Heart right ventricle (tissue), 16 donors: ENCODE measurements at places on chromosomes 11 and 22. TPM values are rescaled to one million over a fixed set of nuclear protein-coding genes. Genes with fewer than 3 reads are reported as not detected.

C11orf97 gene
- not detected for total RNA-seq

HEPHL1 gene
- not detected for total RNA-seq

GLB1L3 gene
- not detected for total RNA-seq

TSPAN32 gene
- total RNA-seq, result 21.8 TPM

CRYBA4 gene
- not detected for total RNA-seq

SLC25A17 gene
- total RNA-seq, result 4.7 TPM

CRYBB1 gene
- total RNA-seq, result 0.79 TPM

TMEM41B gene
- total RNA-seq, result 19.8 TPM

APOA5 gene
- total RNA-seq, result not detected

YPEL4 gene
- total RNA-seq, result 0.26 TPM

OR56A1 gene
- total RNA-seq, result not detected

DNA sequence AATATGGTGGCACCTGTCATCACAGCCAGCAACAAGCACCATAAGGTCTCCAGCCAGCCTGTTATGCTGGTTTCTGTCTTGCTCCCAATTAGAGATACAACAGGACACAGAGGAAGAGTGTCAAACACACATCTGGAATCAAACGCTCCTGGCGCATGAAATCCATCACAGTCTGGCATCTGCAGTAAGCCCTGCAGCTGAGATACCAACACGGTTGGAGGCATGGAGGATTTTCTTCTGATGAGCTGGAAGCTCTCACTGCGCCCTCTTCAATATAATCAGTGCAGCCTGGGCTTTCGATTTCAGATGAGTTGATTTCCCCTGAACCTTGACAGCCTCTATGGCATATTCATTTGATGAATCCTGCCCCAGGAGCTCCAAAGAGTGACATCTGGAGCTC lies 27.8 kb upstream of the CARS1 start:
- DNase-seq, result no peak

DNA sequence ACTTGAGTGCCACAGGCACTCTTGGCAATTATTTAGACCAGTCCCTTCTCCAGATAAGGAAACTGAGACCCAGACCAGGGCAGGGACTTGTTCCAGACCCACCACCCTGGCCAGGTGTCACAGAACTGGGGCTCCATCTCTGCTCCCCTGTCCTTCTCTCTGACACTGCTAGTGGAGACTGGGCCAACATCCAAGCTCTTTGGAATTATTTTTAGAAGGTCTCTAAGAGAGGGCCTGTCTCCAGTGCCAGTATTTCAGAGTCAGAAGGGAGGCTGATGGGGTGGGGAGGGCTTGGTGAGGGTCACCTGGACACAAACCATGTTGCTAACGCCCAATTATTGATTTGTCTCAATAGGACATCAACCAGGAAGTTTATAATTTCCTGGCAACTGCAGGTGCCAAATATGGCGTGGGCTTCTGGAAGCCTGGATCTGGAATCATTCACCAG lies 32.7 kb downstream of the POLR3H start:
- DNase-seq, result peak; percentile 63

DNA sequence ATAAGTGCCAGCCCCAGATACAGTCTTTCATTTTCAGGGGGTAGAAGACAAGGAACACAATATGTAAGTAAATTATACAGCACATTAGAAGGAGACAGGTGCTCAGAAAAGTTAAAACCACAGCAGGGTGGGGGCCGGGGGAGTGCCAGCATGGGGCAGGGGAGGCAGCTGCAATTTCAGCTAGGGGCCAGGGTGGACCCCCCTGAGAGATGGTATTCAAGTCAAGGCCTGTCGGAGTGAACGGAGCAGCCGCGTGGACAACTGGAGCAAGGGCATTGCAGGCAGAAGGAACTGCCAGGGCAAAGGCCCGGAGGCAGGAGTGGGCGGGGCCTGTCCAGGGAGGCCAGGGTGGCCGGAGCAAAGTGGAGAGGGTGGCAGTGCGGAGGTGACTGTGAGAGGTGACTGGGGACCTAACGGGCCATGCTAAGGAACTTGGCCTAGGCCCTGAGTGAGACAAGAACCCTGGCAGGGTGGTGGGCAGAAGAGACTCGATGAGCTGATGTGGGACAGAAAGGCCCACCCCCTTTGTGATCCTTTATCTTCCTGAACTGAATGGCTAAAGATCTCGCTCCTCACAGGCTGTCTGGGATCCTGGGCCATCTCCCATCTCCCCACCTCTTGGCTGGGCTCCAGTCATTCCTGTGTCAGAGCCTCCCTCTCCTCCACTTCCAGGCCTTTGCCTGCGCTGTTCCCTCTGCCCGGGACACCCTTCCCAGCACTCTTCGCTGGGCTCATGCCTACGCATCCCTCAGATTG lies 22.4 kb upstream of the FLRT1 start:
- no peak for DNase-seq

GRCh38 chr22:39298241-39298987 lies 21.0 kb downstream of the RPL3 start:
- DNase-seq, result peak; percentile 62

DNA sequence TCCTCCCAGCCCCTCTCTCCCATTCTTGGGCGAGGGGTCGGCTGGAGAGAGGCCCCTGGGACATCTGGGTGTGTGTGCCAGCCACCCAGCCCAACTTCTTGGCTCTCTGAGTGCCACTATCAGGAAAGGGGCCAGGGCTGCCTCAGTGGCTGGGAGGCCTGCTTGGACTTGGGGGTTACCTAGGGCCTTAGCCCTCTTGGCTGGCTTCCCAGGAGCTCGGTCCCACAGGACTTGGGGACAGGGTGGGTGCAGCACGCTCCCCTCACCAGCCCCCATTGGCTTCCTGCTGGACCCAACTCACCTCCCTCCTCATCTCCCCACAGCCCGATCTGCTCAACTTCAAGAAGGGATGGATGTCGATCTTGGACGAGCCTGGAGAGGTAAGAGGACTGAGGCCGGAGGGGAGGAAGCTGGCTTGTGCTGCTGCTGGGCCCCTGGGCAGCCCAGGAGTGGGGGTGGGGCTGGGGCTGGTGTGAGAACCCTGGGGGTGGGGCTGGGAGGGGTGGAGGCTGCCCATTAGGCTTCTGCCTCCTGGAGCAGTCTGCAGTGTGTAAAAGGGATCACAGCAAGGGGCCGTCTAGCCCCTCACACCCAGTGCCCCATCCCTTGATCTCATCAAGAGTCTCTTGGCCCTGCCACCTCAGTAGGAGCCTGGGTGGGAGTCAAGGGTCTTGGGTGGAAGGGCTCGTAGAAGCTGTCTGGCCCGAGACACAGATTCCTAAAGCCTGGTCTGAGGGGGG lies 54.8 kb downstream of the TRIOBP start:
- no peak for DNase-seq

DNA sequence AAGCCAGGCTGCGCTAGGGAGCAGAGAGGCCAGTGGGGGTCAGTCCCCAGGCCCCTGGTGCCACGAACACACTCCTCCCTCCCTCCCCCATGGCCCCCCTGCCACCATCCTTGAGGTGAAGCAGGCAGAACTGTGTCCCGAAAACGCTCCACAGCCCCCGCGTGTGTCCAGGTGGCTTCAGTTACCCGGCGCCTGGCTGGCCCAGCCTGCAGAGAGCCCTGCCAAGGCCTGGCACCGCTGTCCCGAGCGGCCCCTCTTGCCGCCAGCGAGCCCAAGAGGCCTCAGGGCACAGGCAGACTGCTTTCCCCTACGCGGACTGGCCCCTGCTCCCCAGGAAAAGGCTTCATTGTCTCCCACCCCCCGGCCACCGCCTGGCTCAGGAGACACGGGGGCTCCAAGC lies 27.7 kb downstream of the CDKN1C start:
- DNase-seq, result no peak

DNA sequence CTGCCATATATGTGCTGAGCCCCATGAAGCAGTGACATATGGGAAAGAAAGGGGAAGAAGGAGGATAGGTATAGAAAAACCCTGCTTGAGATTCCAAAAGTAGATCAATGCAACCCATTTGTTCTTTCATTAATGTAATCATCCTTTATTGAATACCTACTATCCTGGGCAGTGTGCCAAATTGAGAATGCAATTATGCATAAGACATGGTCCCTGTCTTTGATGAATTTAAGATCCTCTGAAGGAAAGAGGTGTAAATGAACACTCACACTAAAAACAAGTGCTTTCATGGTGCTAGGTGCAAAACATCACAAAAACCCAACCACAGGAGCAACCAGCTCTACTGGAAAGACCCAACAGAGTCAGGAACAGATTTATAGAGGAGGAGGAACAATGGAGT lies 29.7 kb downstream of the FLI1 start:
- DNase-seq, result no peak

- DNase-seq, result no peak
Measured at GRCh38 chr22:50189849-50190181, 4.1 kb downstream of the TRABD start.

DNA sequence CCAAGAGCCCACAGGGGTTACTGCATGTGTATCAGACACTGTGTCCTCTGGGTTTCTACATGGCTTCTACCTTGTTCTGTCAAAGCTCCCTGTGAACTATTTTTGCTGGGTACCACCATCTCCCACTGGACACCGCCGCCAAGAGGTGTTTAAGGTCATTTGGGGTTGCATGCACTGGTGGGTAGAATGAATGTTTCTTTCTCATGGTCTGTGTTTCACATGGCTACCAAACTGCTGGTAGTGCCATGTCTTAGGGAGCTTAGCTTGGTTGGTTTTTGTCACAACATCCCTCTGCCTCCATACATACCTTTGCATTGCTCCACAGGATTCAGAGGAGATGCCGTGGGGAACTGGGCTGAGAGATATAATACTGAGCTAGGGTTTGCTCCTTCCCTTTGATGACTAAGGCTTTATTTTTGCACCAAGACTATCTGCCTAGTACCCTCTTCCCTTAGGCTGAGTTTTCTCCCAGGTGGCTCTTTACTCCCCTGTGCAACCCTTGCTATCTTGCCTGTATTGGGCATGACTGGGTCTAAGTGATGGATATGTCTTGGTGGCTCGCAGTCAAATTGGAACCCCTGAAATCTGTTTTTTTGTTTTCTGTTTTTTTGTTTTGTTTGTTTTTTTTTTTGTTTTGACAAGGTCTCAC lies 73.2 kb downstream of the BDNF start:
- no peak for DNase-seq

GRCh38 chr11:2673871-2674471 lies 25.8 kb downstream of the KCNQ1OT1 start:
- no peak for DNase-seq

- DNase-seq, result peak; percentile 26
Measured at GRCh38 chr11:114799476-114799875, 121.1 kb downstream of the NXPE2 start.

GRCh38 chr11:100573911-100574513 lies 113.1 kb upstream of the ARHGAP42 start:
- DNase-seq, result no peak

GRCh38 chr22:19803736-19804267 lies 43.2 kb downstream of the TBX1 start:
- DNase-seq, result no peak

GRCh38 chr22:44870021-44870420 lies 117.6 kb downstream of the ARHGAP8 start:
- DNase-seq, result no peak

GRCh38 chr11:255176-255575 lies 18.4 kb downstream of the PSMD13 start:
- no peak for DNase-seq

- DNase-seq, result no peak
Measured at GRCh38 chr11:119691020-119691666, 37.9 kb downstream of the NECTIN1 start.

DNA sequence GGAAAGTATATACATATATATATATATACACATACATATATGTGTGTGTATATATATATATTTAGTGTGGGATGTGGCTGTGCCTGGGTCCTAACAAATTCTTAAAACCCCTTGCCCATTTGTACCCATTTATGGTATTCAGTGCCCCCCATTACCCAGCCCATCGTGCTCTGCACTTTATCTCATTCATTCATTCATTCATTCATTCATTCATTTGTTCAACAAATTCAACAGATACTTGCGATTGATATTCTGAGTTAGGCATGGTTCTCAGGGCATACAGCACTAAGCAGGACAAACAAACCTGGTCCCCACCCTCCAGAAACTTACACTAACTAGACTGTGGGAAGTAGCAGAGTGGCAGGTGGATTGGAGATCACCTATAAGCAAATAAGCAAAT lies 56.6 kb upstream of the LMO2 start:
- DNase-seq, result no peak

GRCh38 chr11:58451585-58451984 lies 9.5 kb upstream of the OR5B12 start:
- no peak for DNase-seq

- no peak for DNase-seq
Measured at GRCh38 chr22:25840167-25840566, 98.2 kb downstream of the MYO18B start.

GRCh38 chr22:24175160-24175808 lies 6.0 kb upstream of the SUSD2 start:
- DNase-seq, result peak; percentile 88

DNA sequence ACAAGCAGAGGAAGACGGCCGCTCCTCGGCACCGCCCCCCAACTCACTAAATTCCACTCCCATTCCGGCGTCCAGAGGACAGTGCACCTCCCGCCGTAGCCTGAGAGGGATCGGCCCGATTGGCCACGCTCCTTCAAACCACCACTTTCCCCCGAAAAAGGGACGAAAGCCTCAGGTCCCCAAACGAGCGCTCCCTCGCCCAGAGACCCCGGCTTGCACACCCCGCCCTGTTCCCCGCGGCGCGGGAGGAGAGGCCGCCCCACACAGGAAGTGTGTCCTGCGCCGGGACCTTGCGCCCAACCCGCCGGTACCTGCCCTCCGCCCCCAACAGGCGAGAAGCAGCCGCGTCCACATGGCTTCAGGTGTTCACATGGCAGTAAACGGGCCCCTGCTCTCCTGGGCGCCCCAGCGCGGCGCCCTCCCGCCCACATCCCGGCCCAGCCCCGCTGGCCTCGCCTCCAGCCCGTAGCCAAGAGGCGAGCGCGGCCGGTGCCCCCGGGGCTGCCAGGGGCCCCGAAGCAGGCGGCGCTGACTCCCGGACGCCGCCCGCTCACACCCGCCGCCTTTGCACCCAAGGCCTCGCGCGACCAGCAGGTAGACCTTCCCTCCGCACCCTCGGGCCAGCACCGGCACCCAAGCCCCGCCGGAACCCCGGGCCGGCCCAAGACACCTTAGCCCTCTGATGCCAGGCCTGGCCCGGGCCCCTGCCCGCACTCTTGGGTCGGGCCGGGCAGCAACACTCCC lies 849 bp downstream of the TCF20 start:
- DNase-seq, result peak; percentile 27

GRCh38 chr11:6022956-6023355 lies 7.6 kb downstream of the OR56A1 start:
- peak; percentile 51 for DNase-seq

GRCh38 chr11:35845860-35846259 lies 98.0 kb upstream of the LDLRAD3 start:
- DNase-seq, result no peak

DNA sequence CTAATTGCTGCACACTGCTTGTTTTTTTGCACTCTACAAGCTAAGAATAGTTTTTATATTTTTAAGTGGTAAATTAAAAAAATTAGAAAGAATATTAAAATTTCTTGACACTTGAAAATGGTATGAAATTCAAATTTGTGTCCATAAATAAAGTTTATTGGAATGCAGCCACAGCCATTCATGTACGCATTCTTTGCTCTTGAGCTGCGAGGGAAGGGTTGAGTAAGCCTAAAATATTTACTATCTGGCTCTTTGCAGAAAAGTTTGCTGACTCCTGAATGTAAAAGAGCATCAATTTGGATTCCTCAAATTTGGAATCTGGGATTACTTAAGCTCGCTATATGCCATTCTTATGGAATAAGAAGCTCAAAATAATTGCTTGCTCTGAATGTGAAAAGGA lies 3.4 kb upstream of the ADAMTS8 start:
- no peak for DNase-seq

- no peak for DNase-seq
Measured at GRCh38 chr11:19970944-19971343, 189.3 kb downstream of the DBX1 start.
